DMS79 treated with DMSO at 0.1 percent for 48 hours (cell line): ENCODE measurements at places on chromosomes 11 and 22.

DNA sequence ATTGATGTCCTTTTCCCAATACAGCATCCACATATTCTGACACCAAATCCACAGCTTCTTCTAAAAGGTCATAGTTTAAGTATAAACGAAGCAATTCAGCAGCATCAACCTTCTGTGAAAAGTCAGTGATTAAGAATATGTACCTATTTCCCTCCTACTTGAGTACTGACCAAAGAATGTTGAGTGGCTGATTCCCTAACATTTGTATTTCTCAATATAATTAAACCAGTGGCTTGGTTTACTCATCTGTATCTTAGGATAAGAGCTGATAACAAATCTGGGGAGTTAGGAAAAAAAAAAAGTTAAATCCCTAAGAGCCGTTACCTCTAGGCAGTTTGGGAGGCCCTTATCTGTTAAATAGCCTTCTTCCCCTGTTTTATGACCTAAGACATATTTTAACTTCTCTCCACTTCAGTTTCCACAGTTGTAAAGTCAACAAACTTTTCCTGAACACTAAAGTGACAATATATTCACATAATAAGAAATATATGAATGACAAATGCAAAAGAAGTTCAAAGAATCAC lies 16.0 kb upstream of the FNBP4 start:
- DNase-seq: no peak

GRCh38 chr11:29282088-29282487 lies 734.7 kb downstream of the KCNA4 start:
- DNase-seq: no peak

DNA sequence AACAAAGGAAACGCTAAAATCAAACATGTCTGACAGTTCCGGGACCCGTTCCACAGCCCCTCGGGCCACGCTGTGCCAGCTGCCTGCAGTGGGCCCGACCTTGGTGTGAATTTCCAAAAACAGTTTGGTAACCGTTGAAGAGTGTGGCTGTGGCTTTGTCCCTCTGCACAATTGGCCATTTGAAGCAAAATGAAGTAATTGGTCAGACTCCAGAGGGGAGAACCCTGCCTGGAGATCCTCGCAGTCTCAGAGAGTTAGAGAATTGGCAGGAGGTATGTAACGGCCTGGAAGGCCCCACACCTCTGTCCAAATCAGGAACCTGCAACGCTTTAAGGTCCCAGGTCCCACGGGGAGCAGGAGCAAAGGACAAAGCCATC lies 26.3 kb downstream of the TRMU start:
- no peak for DNase-seq

GRCh38 chr22:42243802-42244060 lies 26.7 kb downstream of the TCF20 start:
- DNase-seq: no peak

GRCh38 chr11:108697872-108698473 lies 33.1 kb downstream of the DDX10 start:
- peak; percentile 78 for DNase-seq

DNA sequence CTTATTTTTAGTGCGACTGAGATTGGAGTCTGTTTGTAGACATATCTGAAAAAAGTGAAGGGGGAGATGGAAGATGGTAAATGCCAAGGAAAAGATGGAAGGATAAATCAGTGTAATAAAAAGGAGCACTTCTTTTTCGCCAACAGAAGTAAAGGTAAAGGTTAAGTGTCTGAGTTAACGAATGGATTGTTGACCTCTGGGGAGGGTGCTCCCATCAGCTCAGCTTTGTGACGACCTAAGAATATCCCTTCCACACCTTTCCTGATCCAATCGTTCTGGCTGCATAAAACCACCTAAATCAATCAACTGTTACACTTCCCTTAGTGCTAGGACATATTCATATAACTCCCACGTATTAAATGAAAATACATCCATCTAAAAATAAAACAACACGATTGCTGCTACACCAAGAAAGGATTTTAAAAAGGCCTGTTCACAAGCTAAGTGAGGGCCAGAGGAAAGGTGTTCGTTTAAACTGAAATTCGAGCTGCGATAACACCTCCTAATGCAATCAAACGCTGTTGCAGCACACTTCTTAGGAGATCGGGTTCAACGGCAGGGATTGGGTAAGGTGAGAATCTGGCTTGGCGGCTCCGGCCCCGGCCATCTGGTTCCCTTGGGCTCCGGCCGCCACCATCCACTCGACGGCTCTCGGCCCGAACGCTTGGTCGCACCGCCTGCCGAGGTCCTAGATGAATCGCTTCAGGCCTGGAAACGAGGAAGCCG lies 658 bp downstream of the C11orf71 start:
- DNase-seq: peak; percentile 78

DNA sequence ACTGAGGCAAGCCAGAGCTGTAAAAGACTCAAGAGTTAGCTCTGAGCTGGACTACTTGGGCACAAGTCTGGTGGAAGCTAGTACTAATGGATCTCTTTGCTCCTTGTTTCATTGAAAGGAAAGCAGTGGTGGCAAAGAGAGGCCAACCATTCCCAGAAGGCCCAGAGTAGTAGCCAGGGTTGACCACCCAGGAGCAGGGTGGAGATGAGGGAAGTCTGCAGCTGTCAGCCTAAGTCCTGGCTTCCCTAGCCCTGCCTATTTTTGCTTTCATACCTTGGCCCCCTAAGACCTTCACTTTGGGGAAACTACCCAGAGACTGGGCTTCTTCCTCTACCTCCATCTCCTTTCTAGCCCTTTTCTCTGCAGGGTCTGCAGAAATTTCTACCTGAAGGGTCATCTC lies 155.0 kb upstream of the NCAM1 start:
- peak; percentile 24 for DNase-seq
